ENCODE measurements at places on chromosomes 4 and X.

DNA sequence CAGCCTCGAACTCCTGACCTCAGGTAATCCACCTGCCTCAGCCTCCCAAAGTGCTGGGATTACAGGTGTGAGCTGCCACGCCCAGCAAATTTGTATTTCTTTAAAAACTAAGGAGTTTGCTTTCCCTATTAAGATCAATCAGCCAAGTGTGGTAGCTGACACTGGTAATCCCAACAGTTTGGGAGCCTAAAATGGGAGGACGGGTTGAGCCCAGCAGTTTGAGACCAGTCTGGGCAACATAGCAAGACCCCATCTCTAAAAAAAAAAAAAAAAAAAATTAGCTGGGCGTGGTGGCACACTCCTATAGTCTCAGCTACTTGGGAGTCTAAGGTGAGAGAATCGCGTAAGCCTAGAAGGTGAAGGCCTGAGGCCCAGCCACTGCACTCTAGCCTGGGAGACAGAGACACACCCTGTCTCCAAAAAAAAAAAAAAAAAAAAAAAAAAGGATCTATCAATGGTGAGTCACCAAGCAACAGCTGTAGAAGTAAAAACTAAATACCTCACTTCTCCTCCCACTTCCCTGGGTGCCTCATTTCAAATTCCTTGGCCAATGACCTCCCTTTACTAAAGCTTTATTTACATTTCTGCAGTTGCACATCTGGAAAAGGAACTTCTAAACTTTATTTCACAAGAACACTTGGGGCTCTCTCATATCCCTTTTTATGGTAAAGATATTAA is 54.5 kb downstream of the LDB2 start:
- peak; percentile 74 for DNase-seq

GRCh38 chr4:7103031-7103606 is 35.3 kb upstream of the GRPEL1 start:
- DNase-seq, result peak; percentile 68

DNA sequence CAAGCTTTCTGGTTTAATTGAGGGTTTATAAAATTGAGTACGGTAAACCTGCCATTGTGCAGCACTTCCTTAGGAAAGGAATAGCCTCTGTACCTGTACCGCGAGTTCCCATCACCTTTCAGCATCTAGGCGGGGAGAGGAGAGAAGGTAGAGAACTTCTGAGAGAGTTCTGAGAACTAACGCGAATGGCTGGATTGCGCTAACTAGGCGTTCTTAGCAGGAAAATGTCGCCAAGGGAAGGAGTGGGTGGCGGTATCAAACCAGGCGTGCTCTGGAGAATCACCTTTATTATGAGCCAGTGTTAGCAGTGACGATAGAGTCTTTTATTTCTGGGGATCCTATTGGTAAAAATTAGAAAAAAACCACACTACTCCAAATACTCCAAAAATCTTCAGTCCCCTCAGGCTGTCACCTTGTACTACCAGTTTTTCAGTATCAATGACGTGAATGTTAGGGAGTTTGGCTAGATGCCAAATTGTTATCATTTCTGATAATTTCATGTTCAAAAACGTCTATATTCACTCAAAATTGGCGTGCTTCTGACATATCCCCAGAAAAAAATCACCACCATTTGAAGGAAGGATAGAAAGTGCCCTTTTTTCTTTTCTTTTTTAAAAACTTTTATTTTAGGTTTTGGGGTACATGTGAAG is 1.4 kb downstream of the UGT8 start:
- DNase-seq, result no peak

DNA sequence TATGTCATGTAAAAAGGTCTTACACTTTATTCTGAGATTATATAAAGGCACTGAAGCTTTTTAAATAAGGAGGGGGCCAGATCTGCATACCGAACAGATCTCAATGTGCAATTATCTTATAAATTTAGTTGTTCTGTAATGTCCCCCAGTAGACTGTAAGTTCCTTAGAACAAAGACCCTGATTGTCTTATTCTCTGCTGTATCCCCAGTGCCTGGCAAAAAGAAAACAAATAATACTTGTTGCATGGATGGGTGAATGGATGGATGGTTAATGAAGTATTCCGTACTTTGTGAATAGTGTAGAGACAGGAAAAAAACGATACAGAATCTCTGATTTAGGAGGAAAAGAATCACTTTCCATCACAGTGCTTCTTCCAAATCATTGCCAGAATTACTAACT is 141.5 kb downstream of the CHM start:
- no peak for DNase-seq

GRCh38 chrX:124085063-124085462 is 123.6 kb downstream of the STAG2 start:
- DNase-seq, result no peak

GRCh38 chr4:122731676-122732075 is 828 bp upstream of the BBS12 start:
- DNase-seq, result no peak

GRCh38 chrX:87572901-87573300 is 55.3 kb downstream of the KLHL4 start:
- DNase-seq, result peak; percentile 4

- peak; percentile 84 for DNase-seq
These were observed 884 bp downstream of the RELL1 start for GRCh38 chr4:37685161-37685822.

GRCh38 chr4:65021149-65021548 is 611.9 kb upstream of the TECRL start:
- no peak for DNase-seq

DNA sequence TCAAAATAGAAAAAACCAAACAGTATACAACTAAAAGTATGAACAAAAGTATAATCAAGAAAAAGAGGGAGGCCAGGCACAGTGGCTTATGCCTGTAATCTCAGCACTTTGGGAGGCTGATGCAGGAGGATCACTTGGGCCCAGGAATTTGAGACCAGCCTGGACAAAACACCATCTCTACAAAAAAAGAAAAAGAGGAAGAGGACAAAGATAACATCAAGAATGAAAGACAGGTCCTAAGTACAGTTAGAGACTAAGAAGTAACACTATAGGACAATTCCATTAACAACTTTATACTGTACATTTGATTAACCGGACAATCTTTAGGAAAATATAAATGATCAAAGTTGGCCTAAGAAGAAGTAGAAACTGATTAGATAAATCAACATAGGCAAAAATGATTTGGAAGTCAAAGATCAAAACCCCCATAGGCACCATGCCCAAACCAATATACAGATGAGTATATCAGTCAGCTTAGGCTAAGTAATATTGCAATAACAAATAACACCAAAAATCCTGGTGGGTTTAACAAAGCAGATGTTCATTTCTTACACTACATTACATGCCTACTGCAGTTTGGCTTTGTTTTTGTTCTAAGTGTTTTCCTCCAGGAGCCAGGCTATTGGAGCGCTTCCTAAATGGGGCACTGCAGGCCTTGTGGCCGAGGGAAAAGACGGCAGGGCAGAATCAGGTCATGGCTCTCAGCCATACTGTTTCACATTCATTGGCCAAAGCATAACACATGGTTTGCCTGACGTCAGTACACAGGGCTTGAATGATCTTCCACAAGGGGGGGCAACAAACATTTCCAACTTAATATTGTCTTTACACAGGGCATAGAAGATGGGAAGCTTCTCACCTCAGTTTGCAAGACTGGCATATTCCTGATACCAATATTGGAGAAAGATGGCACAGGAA is 42.2 kb upstream of the HGFAC start:
- no peak for DNase-seq

- DNase-seq, result no peak
These were observed 706 bp downstream of the DUSP9 start for GRCh38 chrX:153647461-153648357.

- no peak for DNase-seq
These were observed 13.9 kb upstream of the PCDH19 start for GRCh38 chrX:100424012-100424411.

GRCh38 chr4:65367306-65367705 is 303.0 kb downstream of the EPHA5 start:
- DNase-seq, result no peak
